Activated CD8-positive, alpha-beta memory T cell treated with anti-CD3 and anti-CD28 coated beads for 4 hours (primary cell): ENCODE measurements at places on chromosomes 11 and 22.

DNA sequence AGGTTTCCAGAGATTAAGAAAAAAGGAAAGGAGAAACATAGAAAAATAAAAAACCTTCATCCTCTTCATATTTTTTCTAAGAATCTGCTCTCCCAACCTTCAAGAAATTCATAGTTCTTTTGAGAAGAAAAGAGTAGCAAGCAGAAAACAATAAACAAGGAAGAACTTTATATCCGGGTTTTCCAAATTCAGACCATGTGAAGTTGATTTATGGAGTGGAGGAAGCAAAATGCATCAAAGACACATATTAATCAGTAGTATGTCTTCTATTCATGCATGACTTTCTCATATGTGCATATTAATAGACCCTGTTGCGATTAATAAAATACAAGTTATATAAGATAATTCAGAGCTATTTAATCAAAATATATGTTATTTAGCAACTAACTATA, 20.5 kb upstream of the CTSC start:
- DNase-seq: no peak

DNA sequence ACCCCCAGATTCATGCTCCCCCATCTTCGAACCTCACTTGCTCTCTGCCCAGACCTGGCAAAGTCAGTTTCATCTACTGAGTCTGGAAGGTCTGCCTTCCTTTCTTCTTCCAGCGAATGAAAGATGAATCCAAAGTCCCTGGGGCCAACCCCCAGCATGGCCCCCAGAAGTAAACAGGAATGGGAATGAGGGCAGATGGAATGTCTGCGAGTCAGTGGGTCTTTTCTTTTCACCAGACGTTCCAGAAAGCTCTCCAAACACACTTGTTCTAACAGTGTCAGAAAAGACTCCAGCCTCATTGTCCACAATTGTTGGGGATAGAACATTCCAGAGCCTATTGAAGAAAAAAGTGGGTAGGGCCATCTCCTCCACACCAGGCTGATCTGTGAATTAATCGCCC, 28.6 kb downstream of the RIBC2 start:
- no peak for DNase-seq

DNA sequence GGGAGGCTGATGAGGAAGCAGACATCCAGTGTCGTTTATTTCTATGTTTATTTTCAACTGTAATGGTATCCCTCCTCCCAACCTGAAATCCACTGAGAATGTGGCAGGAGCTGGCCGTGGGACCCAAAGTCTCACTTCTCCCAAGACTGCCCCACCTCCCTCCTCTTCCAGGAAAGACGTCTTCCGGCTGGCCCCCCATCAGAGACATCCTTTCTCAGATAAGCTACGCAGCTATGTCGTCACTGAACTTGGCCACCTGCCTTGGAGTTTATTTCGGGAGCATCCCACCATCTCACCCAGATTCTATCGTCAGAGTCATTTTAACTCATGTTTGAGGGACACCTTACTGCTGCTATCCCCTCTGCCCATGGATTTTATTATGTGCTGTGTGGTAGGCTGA, 13.9 kb downstream of the TMEM184B start:
- no peak for DNase-seq

GRCh38 chr11:62687508-62688396, 1.6 kb downstream of the LRRN4CL start:
- no peak for DNase-seq

GRCh38 chr11:118098996-118099837, 12.5 kb upstream of the SMIM35 start:
- DNase-seq: no peak

DNA sequence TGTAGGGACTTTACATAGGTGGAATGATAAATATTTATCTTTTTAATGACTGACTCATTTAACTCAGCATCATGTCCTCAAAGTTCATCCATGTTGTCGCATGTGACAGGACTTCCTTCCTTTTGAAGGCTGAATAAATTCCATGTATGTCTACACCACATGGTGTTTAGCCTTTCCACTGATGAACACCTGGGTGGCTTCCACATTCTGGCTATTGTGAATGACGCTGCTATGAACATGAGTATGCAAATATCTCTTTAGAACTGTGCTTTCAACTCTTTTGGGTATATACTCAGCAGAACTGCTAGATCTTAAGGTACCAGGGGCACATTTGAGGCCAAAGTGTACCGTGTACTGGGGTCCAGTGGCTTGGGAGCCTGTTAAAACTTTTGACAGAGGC, 24.1 kb downstream of the LARGE1 start:
- no peak for DNase-seq

DNA sequence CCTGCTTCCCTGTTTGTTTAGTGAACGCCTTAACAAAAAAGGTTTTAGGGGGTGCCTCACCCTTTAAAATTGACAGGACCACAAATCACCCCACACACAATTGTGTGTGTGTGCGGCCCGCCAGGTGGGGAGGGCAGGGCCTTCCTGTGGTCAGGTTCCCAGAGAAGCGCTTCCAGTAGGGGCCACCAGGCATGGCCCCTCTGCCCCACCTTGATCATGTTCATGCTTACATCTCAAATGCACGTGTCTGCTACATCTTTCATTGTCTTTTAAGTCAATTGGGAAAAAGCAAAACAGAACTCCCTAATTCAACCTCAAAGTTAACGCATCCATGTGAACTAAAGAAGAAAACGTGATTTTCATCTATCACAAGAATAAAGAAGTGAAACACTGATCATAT, 1335.3 kb downstream of the TBC1D22A start:
- DNase-seq: no peak

DNA sequence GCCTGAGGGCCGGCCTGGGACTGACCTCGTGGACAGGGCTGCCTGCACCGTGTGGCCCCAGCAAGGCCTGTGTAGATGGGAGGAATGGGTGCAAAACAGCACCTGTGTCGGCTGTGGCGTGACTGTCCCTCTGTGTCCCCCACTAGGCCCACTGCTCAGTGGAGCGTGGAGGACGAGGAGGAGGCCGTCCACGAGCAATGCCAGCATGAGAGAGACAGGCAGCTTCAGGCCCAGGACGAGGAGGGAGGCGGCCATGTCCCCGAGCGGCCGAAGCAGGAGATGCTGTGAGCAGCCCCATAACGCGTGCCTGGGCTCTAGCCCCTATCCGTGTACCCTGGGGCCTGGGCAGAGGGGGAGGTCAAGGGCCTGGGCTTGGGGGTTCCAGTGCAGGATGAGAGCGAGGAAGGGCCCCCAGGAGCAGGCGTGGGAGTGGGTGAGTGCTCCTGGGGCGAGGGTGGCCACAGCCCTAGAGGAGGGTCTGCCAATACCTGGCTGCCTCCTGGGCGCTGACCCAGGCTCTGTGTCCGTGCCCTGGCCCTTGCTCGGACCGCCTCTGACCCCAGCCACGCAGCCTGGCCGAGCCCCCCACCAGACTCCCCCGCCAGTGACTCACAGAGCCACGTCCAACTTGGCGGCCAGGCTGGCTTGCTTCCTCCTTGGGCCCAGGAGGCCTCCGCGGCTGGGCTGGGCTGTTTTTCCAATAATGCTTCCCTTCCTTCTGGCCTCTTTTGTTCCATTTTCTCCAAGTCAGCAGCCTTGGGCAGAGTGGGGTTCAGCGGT, 11.6 kb downstream of the PRR33 start:
- no peak for DNase-seq

DNA sequence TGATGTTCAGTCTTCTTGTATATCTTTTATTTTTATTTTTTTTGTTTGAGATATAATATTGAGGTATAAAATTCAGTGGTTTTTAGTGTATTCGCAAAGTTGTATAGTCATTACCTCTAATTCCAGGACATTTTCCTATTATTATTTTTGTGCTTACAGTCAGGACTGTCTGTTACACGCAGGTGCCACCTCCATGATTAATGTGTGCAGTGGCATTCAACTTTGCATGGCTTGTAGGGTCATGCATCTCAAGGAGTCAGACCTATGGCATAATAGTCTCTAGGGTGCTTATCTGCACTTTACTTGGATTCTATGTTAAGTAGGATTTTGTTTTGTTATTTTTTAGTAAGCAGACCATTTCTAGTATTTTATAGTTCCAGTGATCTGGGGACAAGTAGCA, 1.0 kb downstream of the CTR9 start:
- no peak for DNase-seq

DNA sequence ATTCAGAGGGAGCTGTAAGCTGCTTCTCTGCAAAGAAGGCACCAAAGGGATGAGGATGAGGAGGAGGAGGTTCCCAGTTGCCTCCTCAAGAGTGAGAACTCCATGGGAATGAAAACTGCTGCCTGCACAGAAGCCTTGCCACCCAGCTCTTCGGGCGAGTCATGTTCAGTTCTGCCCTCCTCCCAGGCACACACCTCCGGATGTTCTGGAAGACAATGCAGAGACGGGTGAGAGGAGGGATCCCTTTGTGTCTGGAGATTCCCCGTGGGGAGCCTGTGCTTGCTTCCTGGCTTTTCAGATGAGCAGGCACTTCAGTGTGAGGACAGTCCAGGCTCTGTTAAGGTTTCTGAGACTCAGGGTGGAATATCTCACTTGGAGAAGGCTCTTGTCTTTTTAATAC, 295.6 kb downstream of the DDX10 start:
- DNase-seq: no peak

DNA sequence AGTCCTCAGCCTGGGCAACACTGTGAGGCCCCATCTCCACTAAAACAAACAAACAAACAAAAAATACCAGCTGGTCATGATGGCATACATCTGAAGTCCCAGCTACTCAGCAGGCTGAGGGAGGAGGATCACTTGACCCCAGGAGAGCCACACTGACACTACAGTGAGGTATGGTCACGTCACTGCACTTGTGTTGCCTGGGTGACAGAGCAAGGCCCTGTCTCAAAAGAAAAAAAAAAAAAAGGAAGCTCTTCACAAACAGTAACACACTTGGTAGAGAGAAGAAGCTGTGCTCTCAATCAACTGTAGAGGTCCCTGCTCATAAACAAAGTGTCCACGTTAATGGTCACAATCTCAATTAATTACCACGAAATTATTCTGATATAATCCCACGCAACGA, 401.6 kb upstream of the CCDC90B start:
- DNase-seq: no peak

- peak; percentile 82 for DNase-seq
Observed at GRCh38 chr11:57530596-57531507, at the start of gene TIMM10. Gene TIMM10 (minus strand): TSS chr11:57530754. CDS start chr11:57530189, 565 bp downstream.

GRCh38 chr22:31278626-31279326, 13.5 kb downstream of the PIK3IP1 start:
- no peak for DNase-seq

- DNase-seq: no peak
Observed at GRCh38 chr11:20162824-20163782, 2.8 kb upstream of the DBX1 start.

DNA sequence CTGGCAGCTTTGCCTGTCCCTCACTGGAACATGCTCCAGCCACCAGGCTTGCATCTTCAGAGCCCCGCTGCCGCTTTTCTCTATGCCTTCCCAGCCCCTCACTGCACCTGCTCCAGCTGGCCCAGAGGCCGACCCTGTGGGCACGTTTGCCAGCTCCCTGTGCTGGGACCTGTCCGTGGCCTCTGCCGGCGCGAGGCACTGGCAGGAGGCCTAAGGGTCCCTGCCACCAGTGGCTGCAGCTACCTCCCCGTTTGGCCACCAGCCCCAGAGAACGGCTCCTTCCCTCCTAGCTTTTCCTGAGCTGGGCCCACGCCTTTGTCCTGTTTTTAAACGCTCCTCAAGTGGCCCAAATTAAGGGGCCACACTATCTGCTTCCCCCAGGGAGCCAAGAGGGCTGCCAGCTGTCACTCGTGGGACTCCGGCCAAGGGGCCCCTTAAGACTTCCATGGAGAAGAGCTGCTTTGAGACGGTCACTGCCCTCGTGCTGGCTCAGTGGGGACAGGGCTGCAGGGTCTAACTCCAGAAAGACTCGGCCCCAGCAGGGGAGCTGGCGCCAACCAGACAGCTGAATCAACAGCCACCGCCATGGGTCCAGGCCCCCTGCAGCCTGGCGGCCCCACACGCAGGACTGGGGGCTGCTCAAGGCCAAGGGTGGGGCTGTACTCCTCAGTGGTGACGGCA, 24.6 kb upstream of the WNT7B start:
- DNase-seq: no peak

GRCh38 chr22:36056980-36057379, 28.4 kb upstream of the RBFOX2 start:
- no peak for DNase-seq

DNA sequence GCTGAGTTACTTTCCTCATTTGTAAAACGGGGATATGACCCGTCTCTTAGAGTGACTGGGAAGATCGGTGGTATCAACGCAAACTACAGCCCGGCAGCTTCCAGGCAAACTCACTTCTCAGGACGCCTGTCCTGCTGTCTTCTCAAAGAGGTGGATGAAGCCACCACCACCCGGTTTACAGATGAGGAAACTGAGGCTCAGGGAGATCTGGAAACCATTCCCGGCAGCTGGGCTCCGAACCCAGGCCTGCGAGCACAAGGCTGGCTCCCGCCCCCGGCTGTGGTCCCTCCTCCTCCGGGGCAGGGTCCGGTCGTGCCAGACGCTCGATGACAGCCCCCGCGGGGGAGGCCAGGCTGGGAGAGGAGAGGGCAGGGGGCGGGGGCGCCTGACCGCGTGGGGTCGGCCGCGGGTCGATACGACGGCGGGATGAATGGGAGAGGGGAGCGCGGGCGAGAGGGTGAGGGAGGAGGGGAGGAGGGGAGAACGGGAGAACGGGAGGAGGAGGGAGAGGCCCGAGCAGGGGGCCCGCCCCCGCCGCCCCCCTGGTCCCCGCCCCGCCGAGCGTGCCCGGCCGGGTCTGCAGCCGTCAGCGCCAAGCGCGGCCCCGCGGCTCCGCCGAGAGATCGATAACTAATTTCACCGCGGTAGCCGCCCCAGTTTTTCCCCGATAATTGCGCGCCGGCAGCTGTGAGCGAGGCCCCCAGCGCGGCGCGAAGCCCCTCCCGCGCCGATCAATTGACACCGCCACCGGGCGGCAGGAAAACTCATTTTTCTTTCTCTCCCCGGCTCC, 14.0 kb downstream of the IGLL1 start:
- no peak for DNase-seq

- no peak for DNase-seq
Observed at GRCh38 chr22:41508770-41509170, 35.5 kb downstream of the POLR3H start.

GRCh38 chr11:130947058-130947457, 30.8 kb upstream of the SNX19 start:
- no peak for DNase-seq

DNA sequence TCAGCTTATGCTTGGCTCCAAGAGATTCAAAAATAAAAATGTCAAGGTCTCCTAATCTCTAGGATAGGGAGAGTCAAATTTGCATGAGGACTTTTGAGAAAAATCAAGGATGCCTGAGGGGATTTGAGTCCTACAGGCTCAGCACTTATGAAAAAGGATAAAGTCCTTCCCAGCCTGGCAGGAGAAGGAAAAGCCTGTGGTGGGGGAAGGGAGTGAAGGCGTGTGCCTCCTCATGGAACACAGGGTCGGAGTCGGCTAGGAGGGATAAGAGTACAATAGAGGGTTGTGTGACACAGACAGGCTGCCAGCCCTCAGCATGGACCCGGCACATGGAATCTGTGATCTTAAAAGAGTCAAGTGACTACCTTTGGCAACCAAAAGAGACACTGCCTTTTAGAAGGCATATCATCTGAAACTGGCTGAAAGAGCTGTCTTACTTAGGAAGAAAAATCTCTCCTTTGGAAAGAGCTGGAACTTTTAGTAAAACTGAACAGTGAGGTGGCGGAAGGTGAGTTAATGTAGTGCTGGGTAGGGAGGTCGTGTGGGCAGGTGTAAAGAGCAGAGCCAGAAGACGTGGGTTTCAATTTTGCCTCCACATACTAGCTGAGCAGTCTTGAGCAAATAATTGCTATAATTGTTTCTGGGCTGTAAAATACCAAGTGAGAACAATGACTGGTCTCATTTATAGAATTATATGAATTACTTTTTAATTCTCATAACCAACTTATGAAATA, 58.8 kb upstream of the RDX start:
- DNase-seq: no peak
